NCI-H146 (cell line): ENCODE measurements at places on chromosomes 3 and 15.
A peak's percentile ranks its signal among the peaks of the same experiment; 100 is the strongest.

- peak; percentile 79 for DNase-seq
Observed at GRCh38 chr15:50686469-50687301, at the start of gene TRPM7. Gene TRPM7, minus strand, starts transcription at chr15:50686797. Its CDS starts 264 bp downstream, at chr15:50686533.

DNA sequence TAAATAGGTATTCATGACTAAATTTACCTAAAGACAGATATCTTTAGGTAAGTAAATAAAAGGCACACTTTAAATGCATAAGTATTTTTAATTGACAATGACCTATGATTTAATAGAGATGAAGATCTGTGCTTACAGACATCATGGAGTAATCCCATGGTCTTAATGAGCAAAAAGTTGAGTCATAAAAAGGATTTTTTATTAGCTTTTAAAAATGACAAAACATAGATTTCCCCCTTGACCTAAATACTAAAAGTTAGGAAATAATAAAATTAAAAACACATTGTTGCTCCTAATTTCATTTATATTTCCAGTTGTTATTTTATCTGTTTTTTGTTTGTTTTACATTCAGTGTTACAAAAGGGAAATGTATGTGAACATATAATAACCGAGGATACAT is 1005.7 kb downstream of the ROBO1 start:
- no peak for DNase-seq

GRCh38 chr15:70235347-70235746 is 137.6 kb upstream of the TLE3 start:
- no peak for DNase-seq

DNA sequence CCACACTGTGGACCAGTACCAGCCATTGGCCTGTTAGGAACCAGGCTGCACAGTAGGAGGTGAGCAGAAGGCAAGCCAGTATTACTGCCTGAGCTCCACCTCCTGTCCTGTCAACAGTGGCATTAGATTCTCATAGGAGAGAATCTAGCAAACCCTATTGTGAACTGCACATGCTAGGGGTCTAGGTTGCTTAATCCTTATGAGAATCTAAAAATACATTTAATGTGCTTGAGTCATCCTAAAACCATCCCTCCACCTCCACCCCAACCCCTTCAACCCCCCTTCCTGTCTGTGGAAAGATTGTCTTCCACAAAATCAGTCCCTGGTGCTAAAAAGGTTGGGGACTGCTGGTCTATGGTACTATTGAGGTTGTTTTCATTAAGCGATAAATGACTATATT is 49.3 kb upstream of the KCNAB1 start:
- DNase-seq: no peak

GRCh38 chr3:126753191-126754160 is 49.4 kb downstream of the CHCHD6 start:
- DNase-seq: no peak

DNA sequence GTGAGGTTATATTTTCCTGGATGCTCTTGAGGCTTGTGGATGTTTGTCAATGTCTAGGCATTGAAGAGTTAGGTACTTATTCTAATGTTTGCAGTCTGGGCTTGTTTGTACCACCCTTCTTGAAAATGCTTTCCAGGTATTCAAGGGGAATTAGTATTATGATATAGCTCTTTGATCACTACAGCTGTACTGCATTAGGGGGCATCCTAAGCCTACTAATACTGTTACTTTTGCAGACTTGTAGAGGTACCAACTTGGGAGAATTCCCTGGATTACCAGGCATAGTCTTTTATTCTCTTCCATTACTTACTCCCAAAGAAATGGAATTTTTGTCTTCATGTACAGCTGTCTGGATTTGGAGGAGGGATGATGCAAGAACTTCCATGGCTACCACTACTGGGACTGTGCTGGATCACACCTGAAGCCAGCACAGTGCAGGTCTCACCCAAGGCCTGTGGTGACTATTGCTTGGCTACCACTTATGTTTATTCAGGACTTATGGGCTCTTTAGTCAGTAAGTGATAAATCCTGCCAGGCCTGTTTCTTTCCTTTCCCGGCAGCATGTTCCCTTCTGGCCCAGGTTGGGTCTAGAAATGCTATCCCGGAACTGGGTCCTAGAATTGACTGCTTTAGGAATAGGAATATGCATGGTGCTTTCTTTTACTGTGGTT is 402.9 kb downstream of the IL20RB start:
- DNase-seq: no peak

DNA sequence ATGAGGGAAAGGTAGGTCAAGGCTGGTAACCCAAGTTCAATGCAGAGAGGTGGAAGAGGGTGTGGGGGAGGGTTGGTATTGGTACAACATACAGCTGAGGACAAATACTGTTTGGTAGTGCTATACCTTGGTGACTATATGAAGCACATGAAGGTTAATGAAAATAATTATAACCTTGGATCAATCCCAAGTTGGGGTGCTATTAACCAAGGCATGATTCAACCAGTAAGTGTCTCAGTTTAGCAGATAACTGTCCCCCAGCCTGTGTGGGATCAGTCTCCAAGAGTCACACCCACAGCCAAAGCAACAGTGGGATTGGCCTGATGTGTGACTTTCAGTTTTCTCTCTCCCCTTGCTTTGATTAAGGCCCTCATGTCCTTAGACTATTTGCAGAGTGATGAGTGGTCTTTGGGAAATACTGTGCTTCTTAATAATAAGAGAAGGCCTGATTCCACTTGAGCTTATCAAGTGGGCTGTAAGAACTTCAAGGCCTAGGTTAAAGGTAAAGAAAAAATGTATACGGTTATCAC is 80.8 kb downstream of the EOMES start:
- no peak for DNase-seq

- no peak for DNase-seq
Observed at GRCh38 chr3:17678116-17678741, 64.2 kb downstream of the TBC1D5 start.

GRCh38 chr3:113585228-113585627 is 52.9 kb downstream of the SIDT1 start:
- no peak for DNase-seq

DNA sequence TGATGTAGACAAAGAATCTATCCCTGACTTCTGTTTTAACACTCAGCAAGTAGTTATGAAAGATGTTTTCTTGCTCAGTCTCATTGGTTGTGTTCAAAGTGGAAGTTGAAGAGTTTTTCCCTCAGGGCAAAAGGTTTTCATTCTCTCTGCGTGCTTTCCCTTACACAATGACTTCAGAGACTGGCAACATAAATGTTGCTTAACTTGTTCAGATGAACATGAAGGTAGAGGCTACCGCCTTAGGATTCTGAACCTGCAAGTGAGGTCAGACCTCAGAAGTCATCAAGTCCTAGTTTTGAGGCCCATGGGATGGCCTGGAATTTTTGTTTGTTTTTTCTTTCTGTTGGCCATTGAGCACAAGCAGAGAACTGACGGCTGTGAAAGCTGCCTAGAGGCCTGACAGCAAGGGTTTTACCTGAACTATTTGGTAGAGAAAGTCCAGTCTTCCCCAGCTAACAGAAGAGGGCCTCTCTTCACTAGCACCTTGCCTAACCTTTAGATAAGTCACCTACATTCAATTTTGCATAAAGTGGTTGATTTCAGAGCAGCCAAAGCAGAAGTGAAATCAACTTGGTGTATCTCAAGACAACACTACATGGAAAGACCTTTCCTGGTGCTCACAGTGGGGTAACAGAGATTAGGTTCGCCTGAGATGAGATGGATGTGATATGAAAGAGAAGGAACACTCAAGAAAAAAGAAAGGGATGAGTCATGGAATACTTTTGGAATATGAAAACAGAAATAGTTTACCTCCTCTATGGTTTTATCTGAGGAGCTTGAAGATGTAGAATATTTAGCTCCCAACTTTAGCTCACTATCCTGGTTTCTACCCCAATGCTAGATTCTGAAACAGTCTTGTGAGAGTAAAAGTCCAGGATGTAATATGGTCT is 53.6 kb upstream of the AP4E1 start:
- DNase-seq: no peak

DNA sequence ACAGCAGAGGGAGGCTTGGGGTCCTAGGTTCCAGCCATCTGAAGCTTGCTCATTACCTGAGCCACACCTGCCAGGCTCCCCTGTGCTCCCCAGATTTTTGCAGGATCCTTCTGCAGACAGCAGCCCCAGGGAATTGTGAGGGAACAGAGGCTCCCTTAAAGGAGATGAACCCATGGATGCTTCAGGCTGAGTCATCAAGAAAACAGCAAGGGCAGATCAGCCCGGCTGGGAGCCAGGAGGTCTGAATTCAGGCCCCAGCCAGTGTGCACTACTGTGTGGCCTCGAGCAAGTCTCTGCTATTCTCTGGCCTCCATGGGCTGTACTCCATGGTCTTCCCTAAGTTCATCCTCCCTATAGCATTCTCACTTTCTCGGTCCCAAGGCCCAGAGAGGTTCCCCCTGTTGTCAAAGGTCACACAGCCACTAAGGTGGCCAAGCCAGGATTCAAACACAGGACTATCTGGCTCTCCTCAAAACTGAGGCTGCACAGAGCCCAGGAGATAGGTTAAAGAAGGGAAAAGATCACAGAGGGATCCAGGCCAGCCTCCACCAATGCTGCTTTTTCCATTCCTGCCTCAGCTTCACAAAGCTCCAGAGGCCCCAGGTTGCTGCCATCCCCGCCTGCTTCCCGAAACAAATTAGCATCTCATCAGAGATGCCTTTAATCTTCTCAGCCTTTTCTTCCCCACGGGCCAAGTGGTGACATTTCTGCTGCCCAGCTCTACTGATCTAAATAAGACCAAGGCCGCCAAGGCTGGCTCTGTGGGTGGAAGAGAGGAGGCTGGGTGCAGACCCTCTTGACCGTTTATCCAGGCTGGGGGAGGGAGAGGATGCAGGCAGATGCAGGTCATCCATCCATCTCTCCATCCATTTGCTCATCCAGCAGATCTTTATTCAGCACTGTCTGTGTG is 21.2 kb upstream of the GRIP2 start:
- no peak for DNase-seq

- DNase-seq: no peak
Observed at GRCh38 chr3:105674437-105675065, 194.3 kb downstream of the CBLB start.

- DNase-seq: no peak
Observed at GRCh38 chr3:187212196-187212545, 14.9 kb downstream of the RTP1 start.

DNA sequence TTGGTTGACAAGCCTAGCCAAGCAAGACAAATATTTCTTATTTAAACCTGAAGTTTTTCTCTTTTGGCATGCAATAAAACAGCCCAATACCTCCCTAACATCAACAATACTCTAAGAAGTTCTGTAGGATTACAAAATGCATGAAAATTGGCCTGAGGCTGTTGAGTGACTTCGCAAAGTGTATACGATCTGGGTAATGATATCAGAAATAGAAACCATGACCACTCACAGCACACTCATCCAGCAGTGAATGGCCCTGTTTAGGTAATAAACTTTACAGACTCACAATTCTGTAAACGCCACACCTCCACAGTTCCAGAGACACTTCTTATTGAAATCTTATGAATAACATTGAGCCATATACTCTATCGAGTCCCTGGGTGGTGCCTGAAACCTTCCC is 83.0 kb upstream of the NAALADL2 start:
- no peak for DNase-seq

DNA sequence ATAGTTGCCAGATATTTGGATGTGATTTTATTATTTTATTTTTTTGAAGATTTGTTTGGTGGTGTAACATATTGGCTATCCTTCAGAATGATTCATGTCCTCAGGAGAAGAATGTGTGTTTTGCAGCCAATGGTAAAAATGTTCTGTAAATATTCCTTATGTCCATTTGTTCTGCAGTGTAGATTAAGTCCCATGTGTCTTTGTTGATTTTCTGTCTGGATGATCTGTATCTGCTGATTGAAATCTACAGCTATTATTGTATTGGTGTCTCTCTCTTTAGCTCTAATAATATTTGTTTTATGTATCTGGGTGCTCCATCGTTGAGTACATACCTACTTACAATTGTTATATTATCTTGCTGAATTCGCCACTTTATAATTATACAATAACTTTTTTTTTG is 1641.7 kb downstream of the OTOL1 start:
- DNase-seq: no peak

DNA sequence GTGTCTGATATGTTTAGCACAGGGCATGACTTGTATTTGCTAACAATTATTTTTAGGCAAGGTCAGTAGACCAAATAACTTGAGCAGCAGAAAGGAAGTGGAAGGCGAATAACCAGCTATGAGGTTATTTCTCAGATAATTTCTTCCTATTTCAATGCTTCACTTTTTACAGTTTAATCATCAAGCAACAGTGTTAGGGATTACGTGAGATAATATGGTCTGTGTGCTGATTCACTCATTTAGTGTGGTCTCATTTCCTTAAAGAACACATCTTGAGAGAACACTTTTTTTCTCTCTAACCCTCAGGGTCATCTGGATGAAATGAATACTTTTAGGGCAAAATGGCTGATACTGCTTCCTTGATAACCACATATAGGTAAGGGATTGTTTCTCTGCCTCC is 126.0 kb upstream of the CCNL1 start:
- no peak for DNase-seq

GRCh38 chr15:71385457-71385856 is 270.2 kb downstream of the THSD4 start:
- no peak for DNase-seq

DNA sequence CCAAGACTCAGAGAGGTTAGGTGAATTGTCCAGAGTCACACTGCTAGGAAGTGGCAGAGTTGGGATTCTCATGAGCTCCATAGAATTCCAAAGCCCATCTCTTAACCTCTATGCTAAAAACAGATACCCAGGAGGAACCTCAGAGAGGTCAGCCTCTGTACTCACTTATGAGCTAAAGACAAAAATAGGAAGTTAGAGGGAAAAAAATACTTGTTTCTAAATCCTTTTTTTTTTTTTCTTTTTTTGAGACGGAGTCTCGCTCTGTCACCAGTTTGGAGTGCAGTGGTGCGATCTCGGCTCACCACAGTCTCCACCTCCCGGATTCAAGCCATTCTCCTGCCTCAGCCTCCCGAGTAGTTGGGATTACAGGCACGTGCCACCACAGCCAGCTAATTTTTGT is 31.4 kb downstream of the FSD2 start:
- DNase-seq: no peak

GRCh38 chr15:45174069-45174468 is 13.7 kb downstream of the SHF start:
- peak; percentile 36 for DNase-seq

DNA sequence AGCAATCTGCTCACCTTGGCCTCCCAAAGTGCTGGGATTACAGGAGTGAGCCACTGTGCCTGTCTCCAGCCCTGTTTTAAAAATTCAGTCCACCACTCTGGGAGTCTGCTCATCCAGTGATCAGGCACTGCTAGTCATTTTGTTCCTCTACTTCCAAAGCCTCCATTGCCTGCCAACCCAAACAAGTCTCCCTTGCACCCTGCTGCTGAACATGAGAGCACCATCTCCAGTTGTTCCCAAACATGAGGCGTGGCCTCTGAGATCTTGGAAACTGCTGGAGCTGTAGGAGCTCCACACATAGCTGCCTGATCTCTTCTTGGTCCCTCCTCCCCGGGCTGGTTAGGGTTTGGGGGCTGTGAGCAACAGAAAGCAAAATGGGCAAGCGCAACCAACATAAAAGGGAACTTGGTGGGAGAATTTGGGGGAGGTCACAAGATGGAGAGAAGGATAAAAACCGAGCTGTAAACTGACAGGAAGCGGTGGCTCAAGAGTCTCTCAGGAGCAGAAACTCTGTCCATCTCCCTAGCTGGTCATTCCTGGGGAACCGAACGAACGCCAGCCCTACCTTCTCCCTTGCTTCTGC is 49.6 kb upstream of the TLE3 start:
- DNase-seq: no peak

GRCh38 chr3:107421170-107421792 is 44.0 kb downstream of the CCDC54 start:
- peak; percentile 43 for DNase-seq

- DNase-seq: no peak
Observed at GRCh38 chr3:102532901-102533300, 98.1 kb downstream of the ZPLD1 start.

- no peak for DNase-seq
Observed at GRCh38 chr3:42189736-42190135, 76.2 kb downstream of the CCK start.

- no peak for DNase-seq
Observed at GRCh38 chr15:62591842-62592838, 427.1 kb upstream of the C2CD4B start.
